ENCODE measurements at places on chromosomes 4 and X. TPM values are rescaled to one million over a fixed set of nuclear protein-coding genes. Genes with fewer than 3 reads are reported as not detected.

Gene ARHGAP4
- 3.3 TPM for total RNA-seq

Gene SLC30A9
- total RNA-seq = 58.6 TPM

Gene LDB2
- 20.3 TPM for total RNA-seq

Gene CXCL13
- 0.23 TPM for total RNA-seq

Gene TMPRSS11B
- not detected for total RNA-seq

Gene SHROOM2
- 8.5 TPM for total RNA-seq

Gene APOO
- total RNA-seq = 21.9 TPM

Gene CENPE
- 6.3 TPM for total RNA-seq

Gene PDE5A
- 33.2 TPM for total RNA-seq

Gene GPR119
- total RNA-seq = 1.4 TPM

Gene ADGRA3
- 51.3 TPM for total RNA-seq

Gene TMPRSS11D
- not detected for total RNA-seq

Gene FAM47A
- total RNA-seq = not detected

Gene IRF2
- total RNA-seq = 41.1 TPM

Gene ARHGAP10
- 23.4 TPM for total RNA-seq

Gene FHIP1A
- 7.1 TPM for total RNA-seq

Gene CYLC1
- total RNA-seq = not detected

Gene GPR143
- total RNA-seq = 3.2 TPM

Gene ADH7
- total RNA-seq = not detected

Gene LEF1
- 8.6 TPM for total RNA-seq

Gene RPS6KA6
- 11.2 TPM for total RNA-seq

Gene CSN1S1
- total RNA-seq = not detected
